Occipital lobe (tissue), 3 donors: ENCODE measurements at places on chromosomes 12 and 14. TPM values are rescaled to one million over a fixed set of nuclear protein-coding genes. Genes with fewer than 3 reads are reported as not detected.

The PMCH gene
- not detected for total RNA-seq

The CCDC197 gene
- total RNA-seq = not detected

The XRCC3 gene
- 7.0 TPM for total RNA-seq

The DEPDC4 gene
- 1.2 TPM for total RNA-seq

The BDKRB1 gene
- total RNA-seq = not detected

The EGLN3 gene
- 9.7 TPM for total RNA-seq

The GZMB gene
- total RNA-seq = not detected

The SLC17A8 gene
- total RNA-seq = 1.2 TPM

The KERA gene
- 3.0 TPM for total RNA-seq

The IRAK3 gene
- total RNA-seq = 5.5 TPM

The RPL6 gene
- 870 TPM for total RNA-seq

The DAO gene
- total RNA-seq = not detected

The MED13L gene
- 389 TPM for total RNA-seq

The ADCY6 gene
- total RNA-seq = 31.5 TPM
